CD4-positive, alpha-beta T cell treated with Interleukin-6 at 100 ng/mL for 8 hours (primary cell): ENCODE measurements at places on chromosomes 6 and 20.

DNA sequence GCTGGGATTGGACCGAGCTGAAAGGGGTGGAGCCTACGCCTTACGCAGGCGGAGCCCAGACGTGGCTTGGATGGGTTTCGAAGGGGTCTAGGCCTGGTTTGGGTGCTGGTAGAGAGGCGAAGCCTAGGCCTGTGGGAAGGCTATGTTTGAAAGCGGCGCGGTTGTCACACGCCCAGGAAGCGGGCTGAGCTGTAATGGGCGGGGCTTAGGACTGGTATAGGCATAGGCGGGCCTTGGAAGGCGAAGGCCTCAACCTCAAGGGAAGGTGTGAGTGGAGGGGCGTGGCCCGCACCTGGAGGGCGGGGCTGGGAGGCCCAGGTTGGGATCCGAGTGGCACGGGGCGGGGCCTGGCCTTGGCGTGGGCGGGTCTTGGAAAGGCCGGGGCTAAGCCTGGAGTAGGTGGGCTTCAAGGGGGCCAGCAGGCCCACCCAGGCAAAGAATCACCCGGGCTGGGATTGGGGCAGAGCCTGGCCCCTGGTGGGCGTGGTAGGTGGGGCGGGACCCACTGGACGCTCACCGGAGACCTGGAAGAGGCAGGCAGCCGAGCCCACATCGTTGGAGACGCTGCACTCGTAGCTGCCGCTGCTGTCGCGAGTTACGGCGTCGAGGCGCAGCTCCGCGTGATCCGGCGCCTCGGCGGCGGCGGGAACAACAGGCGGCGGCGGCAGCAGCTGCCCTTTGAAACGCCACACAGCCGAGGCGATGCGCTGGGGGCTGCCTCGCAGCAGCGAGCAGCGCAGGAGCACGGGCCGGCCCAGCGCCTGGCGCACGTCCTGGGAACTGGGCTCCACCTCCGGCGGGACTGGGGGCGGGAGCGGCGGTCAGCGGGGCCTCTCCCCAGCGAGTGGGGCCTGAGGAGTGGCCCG lies 49.0 kb downstream of the MDGA1 start:
- DNase-seq: no peak

DNA sequence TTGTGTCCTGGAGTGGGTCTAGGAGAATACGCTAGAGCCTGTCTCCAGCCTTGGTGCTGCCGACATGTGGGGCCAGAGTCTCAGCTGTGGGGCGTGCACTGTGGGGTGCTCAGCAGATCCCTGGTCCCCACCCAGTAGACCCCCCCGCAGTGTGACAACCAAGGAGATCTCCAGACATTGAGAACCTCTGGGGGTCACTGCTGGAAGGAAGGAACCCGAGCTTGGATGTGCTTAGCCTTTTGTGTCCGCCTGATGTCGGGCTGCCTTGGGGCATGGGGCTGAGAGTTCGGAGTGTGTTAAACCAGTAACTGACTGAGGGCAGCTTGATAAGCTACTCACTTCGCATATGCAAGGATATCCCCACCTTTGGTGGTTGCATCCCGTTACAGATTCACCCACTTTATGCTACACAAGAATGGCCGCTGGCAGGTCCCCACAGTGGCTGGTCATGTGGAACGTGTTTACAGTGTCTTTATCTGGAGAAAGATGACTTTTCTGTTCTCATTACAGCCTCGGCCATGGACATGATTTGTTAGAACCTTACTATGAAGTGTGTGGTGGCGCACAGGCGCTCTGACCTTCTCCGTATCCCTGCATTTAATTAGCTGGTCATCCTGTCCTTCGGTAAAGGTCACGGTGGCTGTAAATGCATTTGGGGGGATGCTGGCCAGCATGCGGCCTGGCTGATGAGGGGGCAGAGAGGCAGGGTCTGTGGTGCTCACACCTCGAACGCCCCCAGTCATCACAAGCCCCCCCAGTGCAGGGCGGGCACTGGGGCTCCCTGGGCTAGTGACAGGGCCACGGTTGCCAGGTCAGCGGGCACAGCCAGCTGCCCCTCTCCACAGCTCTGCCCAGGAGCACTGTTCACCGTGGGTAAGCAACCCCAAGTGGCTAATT lies 366.8 kb downstream of the TAF4 start:
- DNase-seq: no peak

GRCh38 chr6:72974276-72974675 lies 251.0 kb downstream of the KHDC1L start:
- no peak for DNase-seq

GRCh38 chr20:38299963-38300362 lies 4.0 kb upstream of the BPI start:
- no peak for DNase-seq

- DNase-seq: no peak
Measured at GRCh38 chr6:78966542-78966941, 99.2 kb downstream of the IRAK1BP1 start.

DNA sequence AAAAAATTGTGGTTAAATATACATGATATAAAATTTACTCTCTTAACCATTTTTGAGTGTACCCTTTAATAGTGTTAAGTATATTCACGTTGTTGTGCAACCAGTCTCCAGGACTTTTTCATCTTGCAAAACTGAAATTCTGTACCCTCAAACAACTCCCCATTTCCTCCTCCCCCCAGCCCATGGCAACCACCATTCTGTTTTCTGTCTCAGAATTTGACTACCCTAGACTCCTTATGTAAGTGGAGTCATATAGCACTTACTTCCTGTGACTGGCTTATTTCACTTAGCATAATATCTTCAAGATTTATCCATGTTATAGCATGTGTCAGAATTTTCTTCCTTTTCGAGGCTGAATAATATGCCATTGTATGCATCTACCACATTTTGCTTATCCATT lies 5.1 kb downstream of the VPS16 start:
- DNase-seq: no peak

- DNase-seq: no peak
Measured at GRCh38 chr6:18147160-18147559, 7.7 kb downstream of the TPMT start.

GRCh38 chr6:89483111-89483720 lies 50.3 kb downstream of the ANKRD6 start:
- DNase-seq: no peak

DNA sequence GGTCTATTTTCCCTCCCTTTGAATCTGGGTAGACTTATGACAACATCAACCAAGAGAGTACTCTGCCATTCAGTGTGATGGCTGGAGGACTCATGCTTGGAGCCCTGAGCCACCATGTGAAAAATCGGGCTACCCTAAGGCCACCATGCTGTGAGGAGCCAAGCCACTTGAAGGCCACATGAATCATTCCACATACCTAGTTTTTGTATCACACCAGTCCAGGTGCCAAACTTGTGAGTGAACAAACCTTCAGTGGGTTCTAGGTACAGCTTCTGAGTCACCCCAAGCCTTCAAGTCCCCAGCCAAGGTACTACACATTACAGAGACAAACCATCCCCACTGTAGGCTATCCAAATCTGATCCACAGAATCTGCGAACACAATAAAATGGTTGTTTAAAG lies 37.4 kb upstream of the E2F3 start:
- no peak for DNase-seq

DNA sequence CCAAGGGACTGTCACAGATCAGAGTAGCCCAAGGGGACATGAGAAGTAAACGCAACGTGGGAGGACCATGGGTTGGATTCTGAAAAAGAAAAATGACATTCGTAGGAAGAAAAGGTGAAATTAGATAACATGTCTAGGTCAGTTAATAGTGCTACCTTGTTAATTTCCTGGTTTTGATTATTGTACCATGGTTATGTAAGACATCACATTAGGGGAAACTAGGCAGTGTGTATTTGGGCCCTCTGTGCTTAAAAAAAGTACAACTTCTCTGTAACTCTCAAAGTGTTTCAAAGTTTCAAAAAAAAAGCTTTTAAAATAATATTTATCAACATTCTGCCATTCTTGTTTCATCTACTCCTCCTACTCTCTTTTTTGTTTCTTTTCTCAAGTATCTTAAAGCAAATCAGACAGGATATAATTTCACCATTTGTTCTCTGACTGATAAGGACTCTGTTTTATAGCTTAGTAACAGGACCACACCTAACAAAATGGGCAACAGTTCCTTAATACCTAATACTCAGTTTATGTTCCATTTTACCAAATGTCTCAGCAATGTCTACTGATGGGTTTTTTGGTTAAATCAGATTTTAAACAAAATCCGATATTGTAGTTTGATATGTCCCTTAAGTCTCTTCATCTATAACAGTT lies 97.1 kb upstream of the PLCB4 start:
- no peak for DNase-seq

DNA sequence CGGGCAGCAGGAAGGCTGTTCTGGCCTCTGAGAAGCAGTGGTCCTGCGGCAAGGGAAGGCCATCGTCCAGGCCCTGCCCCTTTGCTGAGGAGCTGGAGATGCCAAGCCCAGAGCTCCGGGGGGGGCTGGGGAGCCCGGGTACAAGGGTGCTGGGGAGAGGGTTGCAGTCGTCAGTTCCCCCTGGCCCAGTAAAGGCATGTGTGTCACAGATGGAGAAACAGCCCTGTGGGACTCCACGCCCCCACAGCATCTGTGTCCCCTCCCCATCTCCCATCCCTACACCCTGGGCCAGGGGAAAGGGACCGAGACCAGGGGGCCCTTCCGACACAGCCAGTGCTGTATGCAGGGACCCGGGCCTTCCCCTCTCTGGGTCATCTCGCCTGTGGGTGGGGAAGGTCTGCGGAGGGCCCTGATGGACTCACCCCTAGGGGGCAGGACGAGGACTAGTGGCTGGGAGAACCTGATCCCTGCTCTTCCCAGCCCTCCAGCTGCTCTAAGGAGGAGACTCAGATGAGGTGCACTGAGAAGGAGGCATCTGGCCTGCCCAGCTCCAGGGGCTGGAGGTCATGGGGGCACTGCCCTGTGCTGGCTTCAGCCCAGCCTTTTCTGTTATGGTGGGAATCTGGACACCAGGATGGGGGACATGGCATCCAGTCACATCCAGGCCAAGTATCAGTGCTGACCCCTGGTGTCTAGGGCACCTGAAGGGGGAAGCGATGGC lies 609 bp downstream of the MYL9 start:
- DNase-seq: no peak

GRCh38 chr20:21796059-21796458 lies 90.6 kb downstream of the PAX1 start:
- no peak for DNase-seq

DNA sequence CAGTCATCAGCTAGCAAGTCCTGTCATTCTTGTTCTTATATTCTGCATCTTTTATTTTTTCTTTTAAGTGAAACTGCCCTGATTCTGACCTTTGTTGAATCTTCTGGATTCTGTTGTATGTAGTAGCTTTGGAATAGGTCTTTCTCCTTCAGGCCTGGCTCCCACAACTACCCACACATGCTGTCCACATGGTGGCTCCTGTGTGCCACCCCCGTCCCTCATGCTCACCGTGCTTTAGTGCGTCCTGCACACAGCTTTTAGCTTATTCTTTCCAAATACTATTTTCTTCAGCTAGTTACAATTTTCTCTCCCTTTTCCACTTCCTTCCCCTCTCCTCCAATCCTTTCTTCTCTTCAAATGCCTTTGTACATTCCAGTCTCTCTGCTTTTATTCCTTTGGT lies 61.8 kb downstream of the CTNNBL1 start:
- DNase-seq: no peak

DNA sequence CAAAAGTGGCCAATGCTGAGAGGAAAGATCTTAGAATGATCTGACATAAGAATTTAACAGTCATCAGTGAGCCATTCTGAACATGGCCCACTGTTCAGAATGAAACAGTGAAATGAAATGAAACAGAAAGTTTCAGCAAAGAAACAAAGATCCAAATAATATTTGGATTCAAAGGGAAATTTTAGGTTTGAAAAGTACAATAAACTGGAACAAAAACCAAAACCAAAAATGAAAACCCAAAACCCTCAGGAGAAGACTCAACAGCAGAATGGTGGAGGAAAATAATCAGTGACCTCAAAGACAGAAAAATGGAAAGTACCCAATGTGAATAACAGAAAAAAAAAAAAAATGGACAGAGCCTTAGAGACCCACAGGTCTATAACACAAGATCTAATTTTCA lies 66.1 kb upstream of the EMILIN3 start:
- no peak for DNase-seq

- no peak for DNase-seq
Measured at GRCh38 chr6:139820210-139820609, 445.8 kb upstream of the CITED2 start.

DNA sequence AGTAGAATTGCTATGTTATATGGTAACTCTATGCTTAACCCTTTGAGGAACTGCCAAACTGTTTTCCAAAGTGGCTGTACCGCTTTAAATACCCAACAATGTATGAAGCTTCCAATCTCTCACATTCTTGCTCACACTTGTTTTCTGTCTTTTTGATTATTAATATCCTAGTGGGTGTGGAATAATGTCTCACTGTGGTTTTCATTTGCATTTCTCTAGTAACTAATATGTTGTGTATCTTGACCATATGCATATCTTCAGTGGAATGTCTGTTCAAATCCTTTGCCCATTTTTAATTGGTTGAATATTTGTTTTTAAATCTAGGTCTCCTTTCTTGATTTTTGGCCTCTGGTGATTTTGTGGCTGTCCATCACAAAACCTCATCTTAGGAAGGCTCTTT lies 177.8 kb upstream of the PLCB4 start:
- DNase-seq: no peak

DNA sequence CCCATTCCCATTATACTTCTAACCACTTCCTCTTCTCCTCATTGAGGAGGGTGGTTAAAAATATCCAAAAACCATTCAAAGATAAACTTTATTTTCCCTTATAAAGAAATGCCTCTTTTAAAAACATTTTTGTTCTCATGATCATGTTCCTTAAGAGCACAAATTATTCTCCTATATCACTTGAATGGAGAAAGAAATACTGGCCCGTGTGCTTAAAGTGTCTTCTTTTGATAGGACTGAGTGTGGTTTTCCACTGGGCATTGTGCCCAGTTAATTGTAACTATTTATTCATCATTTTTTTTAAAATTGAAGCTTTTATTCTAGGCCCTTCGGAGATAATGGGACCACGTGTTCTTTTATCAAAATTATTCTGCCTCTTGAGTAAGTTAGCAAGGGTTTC lies 871.5 kb downstream of the QKI start:
- no peak for DNase-seq

GRCh38 chr6:169291148-169291547 lies 37.5 kb upstream of the THBS2 start:
- no peak for DNase-seq

DNA sequence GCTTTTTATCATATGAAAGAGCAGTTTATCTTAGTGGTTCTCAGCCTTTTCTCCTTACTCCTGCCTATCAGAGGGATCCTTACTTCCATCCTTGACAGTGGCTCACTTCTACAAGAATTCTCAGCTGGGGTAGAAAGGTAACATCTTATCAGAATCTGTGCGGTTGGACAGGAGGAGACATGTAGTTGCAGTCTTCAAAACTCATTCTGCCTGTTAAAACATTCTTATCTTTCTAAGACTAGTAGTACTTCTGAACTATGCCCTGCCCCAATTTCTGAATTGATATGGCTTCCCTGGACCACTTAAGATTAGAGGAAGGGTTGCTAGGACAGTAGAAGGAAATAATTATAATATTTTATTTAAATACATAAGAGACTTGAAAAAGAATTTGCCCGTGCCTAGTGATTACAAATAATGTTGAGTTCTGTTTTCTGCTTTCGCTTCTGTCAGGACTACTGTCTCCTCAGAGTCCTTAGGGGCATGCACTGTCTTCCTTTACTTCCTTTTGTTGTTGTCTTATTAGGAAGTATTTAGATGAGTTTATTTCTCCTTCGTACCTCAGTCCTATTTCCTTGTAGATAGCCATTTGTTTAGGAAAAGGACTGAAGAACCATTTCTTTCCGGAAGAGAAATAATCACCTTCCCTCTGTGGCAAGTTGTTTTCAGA lies 24.9 kb downstream of the BLTP3A start:
- DNase-seq: no peak
